Ascending aorta (tissue), 2 donors: ENCODE measurements at places on chromosomes 6 and 20.

DNA sequence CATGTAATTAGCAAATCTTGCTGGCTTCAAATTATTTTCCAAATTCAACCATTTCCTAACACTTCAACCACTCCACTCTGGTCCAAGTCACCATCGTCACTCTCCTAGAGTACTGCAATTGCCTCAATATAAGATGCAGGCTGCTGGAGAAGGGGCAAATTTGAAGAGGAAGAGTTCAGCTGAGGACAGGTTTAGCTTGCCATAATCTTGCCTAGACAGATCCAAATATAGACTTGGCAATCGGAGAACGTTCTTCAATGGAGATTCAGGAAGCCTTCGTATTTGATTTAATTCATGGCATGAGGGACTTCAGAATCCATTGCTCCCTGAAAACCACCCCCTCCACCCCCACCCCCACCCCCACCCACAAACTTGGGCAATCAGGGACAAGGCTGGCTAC lies 15.4 kb upstream of the KHDC1L start:
- DNase-seq = no peak

DNA sequence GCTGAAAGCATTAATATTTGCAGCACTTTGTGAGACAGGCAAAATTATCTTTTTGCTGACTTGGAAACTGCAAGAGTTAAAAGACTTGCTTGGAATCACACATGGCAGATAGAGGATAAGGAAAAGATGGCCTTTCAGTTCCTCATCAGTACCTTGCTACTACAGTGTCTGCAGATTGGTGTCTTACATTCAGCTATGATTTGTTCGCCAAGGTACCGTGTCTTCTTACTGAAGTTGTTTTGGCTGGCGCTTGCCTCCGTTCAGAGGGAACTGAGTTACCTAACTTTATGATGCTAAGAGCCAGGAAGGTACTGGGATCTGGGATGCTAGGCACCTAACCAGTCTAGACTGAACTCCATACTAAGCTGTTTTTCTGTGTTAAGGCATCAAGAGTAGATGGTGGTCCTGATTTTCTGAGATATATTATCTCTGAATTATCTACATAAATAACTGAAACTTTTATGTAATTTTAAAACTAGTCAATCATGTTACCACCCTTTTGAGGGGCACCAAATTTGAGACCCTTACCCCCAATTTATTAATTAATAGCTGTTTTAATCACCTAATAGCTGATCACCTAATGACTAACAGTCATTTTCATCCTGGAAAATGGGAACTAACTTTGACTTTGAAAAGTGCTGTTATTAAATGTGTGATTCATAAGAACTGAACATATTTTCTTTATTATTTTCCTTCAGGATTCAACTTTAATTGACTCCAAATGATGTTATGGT lies 2.5 kb downstream of the WTAP start:
- DNase-seq = no peak

GRCh38 chr20:34970193-34970840 lies 14.6 kb downstream of the MYH7B start:
- DNase-seq = no peak

GRCh38 chr6:170572704-170573466 lies 11.6 kb downstream of the PDCD2 start:
- DNase-seq = no peak

- no peak for DNase-seq
Observed at GRCh38 chr6:84536885-84537638, 227.3 kb downstream of the TBX18 start.

- DNase-seq = no peak
Observed at GRCh38 chr6:135022050-135022697, 32.4 kb downstream of the HBS1L start.

DNA sequence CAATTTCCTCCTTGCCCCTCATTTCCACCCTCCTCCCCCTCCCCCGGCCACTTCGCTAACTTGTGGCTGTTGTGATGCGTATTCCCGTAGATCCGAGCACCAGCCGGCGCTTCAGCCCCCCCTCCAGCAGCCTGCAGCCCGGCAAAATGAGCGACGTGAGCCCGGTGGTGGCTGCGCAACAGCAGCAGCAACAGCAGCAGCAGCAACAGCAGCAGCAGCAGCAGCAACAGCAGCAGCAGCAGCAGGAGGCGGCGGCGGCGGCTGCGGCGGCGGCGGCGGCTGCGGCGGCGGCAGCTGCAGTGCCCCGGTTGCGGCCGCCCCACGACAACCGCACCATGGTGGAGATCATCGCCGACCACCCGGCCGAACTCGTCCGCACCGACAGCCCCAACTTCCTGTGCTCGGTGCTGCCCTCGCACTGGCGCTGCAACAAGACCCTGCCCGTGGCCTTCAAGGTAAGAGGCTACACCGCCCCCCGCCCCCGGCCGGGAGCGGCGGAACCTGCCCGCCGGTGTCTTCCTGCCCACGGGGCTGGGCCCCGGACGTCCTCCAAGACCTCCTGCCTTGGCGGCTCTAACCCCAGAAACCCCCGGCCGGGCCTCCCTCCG lies 44.9 kb upstream of the SUPT3H start:
- DNase-seq = no peak

- DNase-seq = no peak
Observed at GRCh38 chr20:61668065-61668650, 397.5 kb downstream of the TAF4 start.

GRCh38 chr6:4464638-4465037 lies 311.6 kb upstream of the CDYL start:
- no peak for DNase-seq

GRCh38 chr6:88585276-88585692 lies 378.1 kb downstream of the RNGTT start:
- DNase-seq = no peak

DNA sequence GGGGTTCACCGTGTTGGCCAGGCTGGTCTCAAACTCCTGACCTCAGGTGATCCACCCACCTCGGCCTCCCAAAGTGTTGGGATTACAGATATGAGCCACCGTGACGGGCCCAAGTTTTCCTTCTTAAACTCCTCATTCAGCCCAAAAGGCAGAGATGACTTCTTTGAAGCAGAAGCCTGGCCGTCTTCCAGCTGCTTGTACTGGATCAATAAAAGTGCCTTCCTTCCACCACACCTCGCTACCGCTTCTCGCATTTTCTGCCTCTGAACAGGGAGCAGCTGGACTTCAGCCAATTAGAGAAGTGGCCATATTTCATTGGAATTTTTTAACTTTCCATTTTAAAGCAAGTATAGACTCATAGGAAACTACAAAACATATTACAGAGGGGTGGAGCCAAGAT lies 241.1 kb downstream of the PREX1 start:
- DNase-seq = no peak

DNA sequence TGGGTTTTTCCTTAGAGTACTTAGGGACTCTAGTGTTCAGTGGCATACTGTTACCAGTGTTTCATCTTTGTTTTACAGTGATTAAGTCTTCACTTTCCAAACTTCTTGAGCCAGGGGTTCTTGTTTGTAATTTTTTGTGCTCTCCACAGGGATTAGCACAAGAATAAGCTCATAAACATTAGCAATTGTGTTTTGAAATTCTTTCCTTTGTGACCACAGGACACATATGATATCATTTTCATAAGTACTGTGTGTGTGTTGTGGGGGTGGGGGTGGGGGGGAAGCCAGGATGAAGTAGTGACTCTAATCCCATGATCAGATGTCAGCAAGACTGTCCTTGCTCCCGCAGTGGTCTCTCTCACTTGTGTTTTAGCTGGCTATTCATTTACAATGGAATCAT lies 101.5 kb upstream of the SCP2D1 start:
- no peak for DNase-seq

DNA sequence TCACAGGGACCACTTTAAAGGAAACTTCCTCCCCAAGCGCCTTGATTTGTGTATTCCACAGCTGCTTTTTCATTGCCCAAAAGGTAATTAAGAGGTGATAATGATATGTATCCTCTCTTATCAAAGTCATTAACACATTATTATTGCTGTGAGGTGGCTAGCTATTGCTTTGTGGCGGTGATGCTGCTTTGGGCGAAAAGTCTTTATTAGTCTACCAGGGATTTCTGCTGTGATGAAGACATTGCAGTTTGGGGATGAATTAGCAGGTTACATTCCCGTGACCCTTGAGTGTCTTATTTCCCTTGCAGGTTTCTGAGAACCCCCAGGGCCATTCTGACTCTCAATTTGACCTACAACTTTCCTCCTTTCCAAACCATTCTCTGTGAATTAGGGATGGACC lies 143.4 kb upstream of the SOX4 start:
- no peak for DNase-seq

DNA sequence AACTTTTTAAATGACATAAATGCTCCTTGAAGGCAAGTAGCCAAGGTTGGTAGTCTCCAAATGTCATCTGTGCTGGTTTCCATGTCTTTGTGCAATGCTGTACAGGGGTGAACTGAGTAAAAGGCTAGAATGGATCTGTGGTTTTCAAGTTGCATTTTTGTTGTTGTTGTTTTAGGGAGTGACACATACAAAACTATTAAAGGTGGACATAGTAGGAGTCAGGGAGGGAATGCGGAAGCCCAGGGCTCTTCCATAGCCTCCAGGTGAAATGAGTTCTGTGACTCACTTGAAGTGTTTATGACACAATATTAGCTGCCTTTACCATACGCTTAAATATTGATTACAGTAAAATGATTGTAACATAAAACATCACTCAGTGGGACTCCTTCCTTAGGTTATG lies 22.5 kb upstream of the QKI start:
- DNase-seq = no peak

GRCh38 chr20:48656661-48657211 lies 171.1 kb downstream of the PREX1 start:
- no peak for DNase-seq

GRCh38 chr6:44530910-44531234 lies 143.4 kb downstream of the CDC5L start:
- DNase-seq = no peak

DNA sequence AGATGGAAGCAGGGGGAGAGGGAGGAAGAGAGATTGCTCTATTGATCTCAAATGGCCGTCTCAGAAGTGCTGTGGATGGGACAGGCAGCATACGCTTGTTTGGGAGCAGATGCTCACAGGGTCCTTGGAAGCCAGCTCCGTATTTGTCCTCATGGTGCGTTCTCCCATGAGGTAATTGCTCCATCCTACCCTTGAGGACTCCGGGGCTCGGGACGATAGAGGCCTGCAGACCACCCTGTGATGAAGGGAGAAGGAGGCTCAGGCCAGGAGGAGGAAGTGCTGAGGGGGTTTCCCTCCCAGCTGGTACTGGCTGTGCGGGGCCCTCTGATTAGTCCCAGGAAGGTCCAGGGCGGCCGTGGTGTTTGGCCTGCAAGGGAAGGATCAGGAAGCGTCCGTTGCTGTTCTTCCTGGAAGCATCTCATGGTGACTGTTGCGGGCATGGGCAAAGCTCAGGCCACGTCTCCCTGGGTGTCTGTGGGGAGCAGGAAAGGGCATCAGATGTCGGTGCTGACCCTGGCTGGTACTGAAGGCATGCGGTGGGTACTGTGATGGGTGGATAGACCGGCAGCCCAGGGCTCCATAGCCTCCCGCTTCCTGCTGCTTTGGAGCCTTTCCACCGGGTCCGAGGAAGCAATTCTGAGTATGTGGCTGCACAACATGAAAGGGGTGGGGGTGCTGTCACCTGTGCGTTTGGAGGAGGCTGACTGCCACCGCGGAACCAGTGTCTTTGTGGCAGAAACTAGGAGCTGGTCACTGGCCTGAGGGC lies 158.3 kb downstream of the SYCP2 start:
- DNase-seq = no peak

GRCh38 chr6:39887692-39888450 lies 46.4 kb downstream of the MOCS1 start:
- DNase-seq = peak; percentile 67

- no peak for DNase-seq
Observed at GRCh38 chr6:143060806-143061596, at the start of gene AIG1. Gene AIG1, plus strand, starts transcription at chr6:143060889. Its CDS starts 37 bp downstream, at chr6:143060926.

DNA sequence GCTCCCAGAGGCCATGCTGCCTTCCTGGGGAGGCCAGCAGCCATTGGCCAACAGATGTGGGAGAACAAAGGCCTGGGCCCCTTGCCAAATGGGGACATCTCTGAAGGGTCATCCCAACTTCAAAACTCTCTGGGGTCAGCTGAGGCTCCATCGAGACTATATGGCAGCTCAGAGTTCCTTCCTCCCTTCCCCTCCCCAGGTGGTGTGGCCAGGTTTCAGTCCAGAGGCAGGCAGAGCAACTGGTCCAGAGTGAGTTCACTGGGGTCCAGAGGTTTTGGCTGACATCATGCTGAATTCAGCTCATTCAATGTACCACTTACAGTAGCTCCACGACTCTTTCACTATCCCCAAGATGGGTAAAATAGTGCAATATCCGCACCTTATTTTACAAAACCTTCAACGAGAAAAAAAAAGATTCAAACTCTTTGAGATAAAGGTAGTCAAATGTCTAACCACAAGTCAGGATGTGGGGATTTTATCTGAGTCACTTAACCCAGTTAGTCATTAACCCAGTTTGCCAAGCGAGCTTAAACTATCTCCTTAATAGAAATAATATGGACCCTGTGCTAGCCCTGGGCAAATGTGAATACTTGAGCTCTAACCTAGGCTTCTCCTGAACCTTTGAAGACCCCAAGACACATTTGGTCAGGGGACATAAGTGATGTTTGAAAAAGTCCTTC lies 108.4 kb upstream of the PLEKHG1 start:
- DNase-seq = no peak

- no peak for DNase-seq
Observed at GRCh38 chr20:32909451-32909850, 50.7 kb downstream of the EFCAB8 start.

DNA sequence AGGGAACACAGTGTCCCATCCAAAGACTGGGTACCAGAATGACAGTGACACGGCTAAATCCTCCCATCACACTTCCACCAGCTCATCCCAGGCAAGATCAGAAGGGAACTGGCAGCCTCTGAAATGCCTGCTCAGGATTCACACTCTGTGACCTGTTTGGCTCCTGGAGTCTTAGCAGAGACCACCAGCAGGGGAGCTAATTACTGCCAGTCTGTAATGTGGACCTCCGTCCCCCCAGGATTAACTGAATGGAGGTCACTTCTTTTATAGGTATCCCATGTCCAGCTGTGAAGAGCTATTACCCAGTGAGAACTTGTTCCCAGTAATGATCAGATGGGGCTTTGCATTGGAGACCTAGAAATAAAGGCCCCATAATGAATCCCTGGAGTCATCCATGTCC lies 45.2 kb downstream of the DEFB114 start:
- no peak for DNase-seq

GRCh38 chr6:152642578-152643375 lies 5.6 kb upstream of the SYNE1 start:
- no peak for DNase-seq

- DNase-seq = peak; percentile 75
Observed at GRCh38 chr6:42075159-42075838, 25.0 kb downstream of the TAF8 start.

DNA sequence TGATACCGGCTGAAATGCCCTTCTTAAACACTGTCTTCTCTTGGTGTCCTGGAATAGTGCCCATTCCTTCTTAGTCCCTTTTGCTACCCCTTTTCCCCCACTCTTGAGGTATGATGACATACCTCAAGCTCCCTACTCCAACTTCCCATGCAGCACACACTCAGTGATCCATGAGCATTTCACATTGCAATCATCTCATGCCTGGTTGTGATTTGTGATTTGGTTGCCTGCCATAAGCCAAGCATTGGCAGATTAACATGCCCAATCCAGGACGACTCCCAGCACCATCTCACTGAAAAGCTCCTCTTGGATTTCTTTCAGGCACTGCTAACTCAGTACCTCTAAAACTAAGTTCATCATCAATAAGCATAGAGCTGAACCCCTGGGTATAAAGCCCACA lies 14.7 kb upstream of the PTPRA start:
- no peak for DNase-seq

GRCh38 chr6:42512579-42512978 lies 51.2 kb upstream of the UBR2 start:
- DNase-seq = no peak

GRCh38 chr20:50304923-50305635 lies 114.4 kb downstream of the CEBPB start:
- no peak for DNase-seq

- no peak for DNase-seq
Observed at GRCh38 chr20:16560216-16560615, 13.0 kb downstream of the KIF16B start.
